ENCODE measurements at places on chromosomes 5 and 9.

GRCh38 chr5:151066920-151067319 is 13.9 kb downstream of the TNIP1 start:
- DNase-seq, result no peak

GRCh38 chr5:168015506-168015905 is 275.9 kb upstream of the WWC1 start:
- no peak for DNase-seq

- DNase-seq, result no peak
Observed at GRCh38 chr9:18605766-18606180, 131.8 kb downstream of the ADAMTSL1 start.

DNA sequence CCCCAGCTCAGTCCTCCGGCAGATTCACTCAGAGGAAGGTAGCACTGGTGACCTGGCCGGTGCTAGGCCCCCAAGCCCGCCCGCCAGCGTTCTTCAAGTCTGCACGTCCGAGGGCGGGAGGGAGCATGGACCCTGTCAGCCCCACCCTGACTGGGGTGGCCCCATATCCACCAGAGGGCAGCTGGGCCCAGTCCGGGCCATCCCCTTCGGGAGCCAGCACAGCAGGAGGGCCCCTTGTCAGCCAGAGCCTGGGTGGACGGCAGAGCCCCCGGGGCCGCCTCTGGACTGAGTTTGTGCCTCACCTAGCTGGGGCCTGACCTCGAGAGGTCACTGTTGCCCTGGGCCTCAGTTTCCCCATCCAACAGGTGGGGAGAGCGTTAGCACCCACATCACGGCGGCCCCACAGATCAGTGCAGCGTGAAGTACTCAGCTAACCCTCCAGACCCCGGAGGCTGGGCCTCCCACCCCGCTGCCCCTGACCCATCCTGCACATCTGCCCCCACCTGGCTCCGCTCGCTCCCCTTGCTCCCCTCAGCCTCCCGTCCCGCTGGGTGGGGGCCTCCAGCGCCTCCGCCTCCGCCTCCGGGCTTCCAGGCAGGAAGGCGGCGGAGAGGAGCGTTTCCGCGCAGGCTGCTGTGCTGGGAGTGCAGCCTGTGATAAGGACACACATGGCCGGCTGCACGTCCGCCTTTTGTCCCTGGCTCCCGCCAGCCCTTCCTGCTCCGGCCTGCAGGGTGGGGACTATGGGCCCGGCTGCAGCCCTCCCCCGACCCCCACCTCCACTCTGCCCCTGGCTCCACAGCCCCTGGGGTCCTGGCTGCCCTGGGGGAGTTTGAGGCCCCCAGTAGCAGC is 16.6 kb upstream of the EGFL7 start:
- DNase-seq, result no peak

GRCh38 chr5:140329739-140330481 is 16.5 kb downstream of the HBEGF start:
- DNase-seq, result no peak

DNA sequence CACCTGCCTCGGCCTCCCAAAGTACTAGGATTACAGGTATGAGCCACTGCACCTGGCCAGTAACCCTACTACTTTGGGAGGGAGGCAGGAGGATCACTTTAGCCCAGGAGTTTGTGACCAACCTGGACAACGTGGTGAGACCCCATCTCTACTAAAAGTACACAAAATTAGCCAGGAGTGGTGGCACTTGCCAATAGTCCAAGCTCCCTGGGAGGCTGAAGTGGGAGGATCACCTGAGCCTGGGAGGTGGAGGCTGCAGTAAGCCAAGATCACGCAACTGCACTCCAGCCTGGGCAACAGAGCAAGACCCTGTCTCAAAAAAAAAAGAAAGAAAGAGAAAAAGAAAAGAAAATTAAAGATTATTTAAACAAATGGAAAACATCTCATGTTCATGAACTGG is 10.3 kb downstream of the GDF9 start:
- no peak for DNase-seq

DNA sequence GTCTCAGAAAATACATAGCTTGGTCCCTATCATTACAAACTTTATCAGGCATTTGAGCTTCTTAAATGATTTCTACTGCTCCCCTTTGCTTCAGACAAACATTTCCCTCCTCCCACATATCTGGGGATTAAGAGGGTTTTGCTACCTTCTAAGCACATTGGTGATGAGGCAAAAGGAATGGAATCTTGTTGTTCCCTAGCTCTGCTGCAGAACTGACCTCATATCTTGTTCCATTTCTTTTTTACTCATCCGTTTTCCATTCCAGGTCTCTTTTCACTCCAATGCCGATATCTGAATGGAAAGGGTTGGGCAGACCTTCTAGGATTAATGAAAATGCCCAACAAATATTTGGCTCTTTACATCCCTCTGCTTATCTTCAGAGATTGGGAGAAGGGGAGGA is 444.6 kb downstream of the ZNF608 start:
- DNase-seq, result no peak

GRCh38 chr5:111680737-111681413 is 76.1 kb downstream of the NREP start:
- DNase-seq, result no peak

- no peak for DNase-seq
Observed at GRCh38 chr9:2288309-2288708, 273.2 kb downstream of the SMARCA2 start.

DNA sequence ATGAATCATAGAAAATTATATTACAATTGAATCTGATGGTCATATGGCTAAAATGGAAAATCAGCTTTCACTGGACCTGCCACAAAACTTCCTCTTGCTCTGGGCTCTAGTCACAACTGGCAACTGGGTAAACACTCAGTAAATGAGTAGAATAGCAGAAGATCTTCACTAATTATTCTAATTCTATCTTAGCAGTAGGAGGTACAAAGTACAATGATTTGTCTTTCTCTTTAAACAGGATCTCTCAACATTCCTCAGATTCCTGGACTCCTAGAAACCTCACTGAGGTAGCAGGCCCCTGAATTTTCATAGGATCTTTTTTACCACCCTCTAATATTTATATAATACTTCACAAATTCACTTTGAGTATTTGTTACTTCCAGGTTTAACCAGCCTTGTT is 239.9 kb upstream of the SMARCA2 start:
- DNase-seq, result no peak

DNA sequence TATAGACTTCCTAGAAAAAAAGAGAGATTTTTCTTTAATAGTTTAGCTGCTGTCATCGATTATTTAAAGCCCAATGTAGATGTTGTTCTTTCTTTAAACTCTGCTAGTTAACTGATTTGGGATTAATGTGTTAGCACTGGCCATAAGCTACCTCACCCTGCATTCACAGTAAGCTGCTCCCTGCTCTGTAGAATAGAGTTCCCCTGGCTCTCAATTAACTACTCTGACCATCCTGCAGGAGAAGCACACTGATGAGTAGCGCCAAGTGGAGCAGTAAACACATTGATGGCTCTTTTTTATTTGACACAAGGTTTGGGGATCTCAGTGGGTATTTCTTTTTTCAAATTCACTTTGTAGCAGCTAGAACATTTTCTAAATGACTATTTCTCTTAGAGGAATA is 807.9 kb upstream of the ZNF608 start:
- DNase-seq, result no peak

- no peak for DNase-seq
Observed at GRCh38 chr5:37495668-37496347, 116.7 kb downstream of the WDR70 start.

DNA sequence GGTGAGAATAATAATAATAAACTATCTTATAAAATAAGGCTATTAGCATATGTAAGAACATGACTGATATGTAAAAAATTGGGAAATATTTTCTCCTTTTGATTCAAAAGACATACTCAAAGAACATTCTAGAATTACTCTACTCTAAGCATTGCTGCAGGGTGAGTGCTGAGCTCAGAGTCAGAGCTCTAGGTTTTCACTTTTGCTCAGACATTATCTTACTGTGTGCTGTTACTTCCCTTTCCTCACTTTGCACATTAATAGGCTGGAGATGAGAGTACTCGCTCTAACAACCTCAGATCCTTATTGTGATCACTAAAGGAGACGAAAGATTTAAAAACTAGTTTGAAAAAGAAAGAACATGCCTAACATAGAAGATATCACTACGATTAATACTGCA is 99.4 kb upstream of the C9orf72 start:
- DNase-seq, result no peak

- DNase-seq, result no peak
Observed at GRCh38 chr5:68240771-68241170, 25.2 kb downstream of the PIK3R1 start.

GRCh38 chr5:55547781-55548180 is 13.0 kb upstream of the PLPP1 start:
- DNase-seq, result no peak

- no peak for DNase-seq
Observed at GRCh38 chr5:103497781-103498180, 64.8 kb downstream of the NUDT12 start.

- no peak for DNase-seq
Observed at GRCh38 chr5:170821257-170821800, 37.8 kb downstream of the GABRP start.

- no peak for DNase-seq
Observed at GRCh38 chr5:119742311-119742710, 113.0 kb downstream of the FAM170A start.

- DNase-seq, result no peak
Observed at GRCh38 chr9:86098824-86099700, at the start of gene GOLM1. Gene GOLM1, minus strand, starts transcription at chr9:86099558. Its CDS starts 20,238 bp downstream, at chr9:86079320.

DNA sequence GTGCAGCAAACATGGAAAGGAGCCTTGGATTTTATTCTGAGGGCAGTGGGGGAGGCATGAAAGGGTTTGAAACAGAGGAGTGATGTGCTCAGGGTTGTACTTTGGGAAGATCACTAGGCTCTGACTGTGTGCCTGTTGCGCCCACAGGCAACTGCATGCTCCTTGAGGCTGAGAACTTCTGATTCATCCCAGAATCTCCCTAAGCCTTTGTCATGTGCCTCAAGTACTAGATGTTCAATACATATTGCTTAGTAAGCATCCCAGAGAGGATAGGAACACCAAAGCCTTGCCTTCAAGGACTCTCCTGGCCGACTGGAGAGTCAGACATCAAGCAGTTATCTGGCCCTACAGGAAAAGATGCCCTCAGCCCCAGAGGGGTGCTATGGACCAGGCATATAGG is 54.1 kb downstream of the ARHGEF37 start:
- DNase-seq, result no peak

DNA sequence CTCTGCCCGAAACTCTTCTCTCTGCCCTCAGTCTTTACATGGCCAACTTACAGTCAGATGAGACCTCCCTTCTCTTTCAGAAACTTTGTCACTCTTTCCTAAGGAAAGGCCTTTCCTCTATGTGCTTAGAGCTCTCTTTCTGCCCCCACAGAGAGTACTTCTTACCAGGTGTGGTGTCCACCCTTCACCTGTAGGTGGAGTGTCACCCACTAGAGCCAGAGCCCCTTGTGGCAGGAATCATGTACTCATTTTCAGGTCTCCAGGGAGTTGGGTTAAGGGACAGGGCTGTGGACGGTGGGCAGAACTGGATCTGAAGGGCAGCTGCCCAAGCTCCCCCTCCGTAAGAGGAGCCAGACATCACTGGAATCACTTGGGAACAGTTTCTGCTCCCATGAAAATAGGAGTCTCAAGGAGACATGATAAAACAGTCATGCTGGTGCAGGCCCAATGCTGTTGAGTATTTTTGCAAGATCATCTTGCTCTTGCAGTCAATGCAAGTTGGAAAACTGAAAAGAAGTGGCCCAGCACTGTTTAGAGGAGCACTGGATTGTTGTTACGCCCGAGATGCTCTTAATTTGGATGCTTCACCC is 436.7 kb downstream of the ZSWIM6 start:
- DNase-seq, result no peak

DNA sequence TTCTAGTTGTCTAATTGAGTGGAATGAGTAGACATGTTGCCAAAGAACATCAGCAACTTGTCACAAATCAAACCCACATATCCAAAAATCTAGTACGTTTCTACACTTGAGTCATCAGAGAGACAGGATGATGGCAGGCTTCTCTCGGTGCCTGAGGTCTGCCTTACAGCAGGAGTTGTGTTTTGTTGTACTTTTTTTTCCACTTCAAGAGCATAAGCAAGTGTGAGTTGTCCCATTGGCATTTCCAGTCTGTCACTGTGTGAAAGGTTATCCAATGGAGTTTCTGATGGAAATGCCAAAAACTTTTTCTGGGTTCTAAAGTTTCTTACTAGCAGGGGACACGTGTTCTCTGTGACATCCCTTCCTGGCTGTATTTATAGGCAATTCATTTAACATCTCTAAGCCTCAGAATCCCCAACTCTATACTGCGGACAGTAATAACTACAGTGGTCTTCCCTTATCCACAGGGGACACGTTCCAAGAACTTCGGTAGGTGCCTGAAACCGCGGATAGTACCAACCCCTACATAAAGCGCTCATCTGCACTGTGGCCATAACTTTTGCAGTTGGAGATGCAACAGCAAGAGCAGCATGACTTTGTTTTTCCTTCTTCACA is 246.5 kb downstream of the SYK start:
- no peak for DNase-seq

DNA sequence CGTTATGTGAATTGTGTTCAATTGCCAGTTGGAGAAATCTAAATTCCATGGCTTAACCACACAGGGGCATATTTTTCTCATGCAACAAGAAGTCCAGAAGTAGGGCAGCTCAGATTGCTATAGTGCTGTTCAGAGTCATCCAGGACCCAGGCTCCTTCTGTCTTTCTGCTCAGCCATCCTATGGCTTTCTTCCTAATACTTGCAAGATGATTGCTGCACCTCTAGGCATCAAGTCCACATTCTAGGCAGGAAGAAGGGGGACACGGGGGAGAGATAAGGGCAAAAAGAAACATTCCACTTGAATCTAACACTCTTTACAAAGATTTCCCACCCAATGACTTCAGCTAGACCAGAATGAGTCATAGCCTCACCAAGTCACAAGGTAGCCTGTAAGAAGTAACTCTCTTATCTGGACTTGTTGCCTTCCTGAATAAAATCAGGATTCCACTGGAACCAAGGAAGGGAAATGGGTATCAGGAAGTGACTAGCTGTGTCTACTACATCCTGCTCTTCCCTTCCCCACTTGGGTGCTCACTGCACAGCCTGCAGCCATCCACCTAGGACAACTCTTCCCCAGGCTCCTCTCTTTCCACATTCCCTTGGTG is 5.3 kb downstream of the ERAP2 start:
- DNase-seq, result no peak

DNA sequence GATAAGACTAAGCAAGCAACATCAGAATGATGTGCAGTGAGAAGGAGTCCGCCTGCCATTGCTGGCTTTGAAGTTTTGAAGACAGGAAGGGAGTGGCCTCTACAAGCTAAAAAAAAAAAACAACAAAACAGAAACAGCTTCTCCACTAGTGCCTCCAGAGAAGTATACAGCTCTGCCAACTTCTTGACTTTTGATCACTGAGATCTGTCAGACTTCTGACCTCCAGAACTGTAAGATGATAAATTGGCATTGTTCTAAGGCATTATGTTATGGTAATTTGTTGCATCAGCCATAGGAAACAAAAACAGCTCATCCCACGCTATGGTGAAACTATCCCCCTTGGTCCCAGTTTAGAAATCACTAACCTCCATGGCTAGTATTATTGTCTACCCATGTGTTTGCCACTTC is 131.0 kb upstream of the VCAN start:
- DNase-seq, result no peak

DNA sequence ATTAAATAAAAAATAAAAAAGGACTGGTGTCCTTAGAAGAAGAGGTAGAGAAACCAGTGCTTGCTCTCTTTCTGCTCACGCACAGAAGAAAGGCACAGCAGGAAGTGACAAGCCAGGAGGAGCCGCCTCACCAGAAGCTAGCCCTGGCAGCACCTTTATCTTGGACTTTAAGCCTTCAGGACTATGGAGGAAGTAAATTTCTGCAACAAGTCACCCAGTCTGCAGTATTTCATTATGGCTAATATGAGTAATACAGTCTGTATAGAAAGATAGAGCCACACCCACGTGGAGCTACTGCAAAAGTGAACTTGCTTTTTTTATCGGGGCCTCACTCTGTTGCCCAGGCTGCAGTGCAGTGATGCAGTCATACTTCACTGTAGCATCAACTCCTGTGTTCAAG is 68.4 kb downstream of the PDZD2 start:
- no peak for DNase-seq
